Activated CD4-positive, alpha-beta T cell treated with anti-CD3 and anti-CD28 coated beads for 24 hours (primary cell): ENCODE measurements at places on chromosomes 16 and 17.

GRCh38 chr16:82629441-82630027 is 2.8 kb downstream of the CDH13 start:
- DNase-seq, result no peak

DNA sequence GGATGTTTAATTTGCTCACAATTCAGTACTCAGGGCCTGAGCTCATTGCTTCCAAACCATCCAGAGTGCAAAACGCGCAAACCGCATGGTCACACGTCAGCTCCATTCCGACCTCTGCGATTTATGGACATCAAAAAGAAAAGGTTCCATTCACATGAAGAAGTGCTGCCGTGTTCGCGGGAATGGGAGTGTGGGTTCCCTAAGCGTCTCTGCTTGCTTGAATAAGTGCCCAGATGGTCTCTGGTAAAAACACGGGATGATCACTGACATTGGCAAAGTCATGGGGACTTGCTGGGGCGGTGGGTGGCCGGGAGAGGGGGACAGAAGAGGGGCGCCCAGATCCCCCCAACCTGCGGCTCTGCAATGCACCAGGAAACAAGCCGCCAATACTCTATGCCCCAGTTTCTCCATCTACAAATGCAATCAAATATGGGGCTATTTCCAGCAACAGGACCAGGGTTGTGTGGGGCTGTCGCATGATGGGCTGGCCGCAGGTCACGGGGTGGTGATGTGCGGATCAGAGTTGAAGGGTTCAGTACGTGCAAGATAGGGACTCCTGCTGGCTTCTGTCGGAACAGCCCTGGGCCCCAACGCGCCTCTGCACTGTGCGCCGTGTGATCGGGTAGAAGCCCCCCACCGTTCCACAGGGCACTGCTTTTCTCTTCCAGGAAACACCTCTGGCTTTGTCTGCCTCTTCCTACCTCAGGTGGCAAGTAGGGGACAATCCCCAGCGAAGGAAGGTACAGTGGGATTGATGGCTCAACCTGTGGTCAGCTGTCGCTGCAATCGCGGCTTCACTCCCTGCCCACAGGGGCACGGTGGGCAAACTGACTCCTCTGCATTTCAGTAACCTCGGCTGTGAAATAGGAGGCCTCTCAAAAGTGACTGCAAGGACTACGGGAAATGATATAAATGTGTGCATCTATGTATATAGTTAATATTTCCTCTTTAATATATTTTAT is 11.2 kb downstream of the FOXF1 start:
- no peak for DNase-seq

DNA sequence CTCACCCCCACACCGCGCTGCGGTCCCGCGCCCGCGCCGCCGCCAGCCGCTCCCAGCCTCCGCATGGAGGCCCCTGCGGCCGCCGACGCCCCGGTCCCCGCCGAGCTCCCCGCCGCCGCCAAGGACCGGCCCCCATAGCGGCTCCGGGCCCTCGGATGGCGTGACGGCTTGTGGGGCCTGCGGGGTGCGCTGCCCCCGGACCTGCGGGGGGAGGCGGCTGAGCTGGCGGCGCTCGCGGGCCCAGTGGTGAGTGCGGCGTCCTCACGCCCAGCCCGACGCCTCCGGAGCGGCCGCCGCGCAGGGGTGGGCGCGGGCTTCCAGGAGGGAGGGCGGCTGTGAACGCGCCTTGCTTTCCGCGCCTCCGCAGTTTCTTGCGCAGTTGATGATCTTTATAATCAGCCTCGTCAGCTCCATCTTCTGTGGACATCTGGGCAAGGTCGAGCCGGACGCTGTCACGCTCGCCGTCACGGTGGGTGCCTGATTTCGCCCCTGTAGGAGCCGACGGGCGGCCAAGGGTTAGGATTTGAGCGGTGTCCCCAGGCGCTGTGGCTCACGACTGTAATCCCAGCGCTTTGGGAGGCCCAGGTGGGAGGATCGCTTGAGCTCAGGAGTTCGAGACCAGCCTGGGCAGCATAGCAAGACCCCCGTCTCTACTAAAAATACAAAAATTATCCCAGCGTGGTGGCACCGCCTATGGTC is 46.4 kb downstream of the SLC47A1 start:
- DNase-seq, result no peak

GRCh38 chr16:84948851-84949610 is 62.3 kb downstream of the ZDHHC7 start:
- no peak for DNase-seq

DNA sequence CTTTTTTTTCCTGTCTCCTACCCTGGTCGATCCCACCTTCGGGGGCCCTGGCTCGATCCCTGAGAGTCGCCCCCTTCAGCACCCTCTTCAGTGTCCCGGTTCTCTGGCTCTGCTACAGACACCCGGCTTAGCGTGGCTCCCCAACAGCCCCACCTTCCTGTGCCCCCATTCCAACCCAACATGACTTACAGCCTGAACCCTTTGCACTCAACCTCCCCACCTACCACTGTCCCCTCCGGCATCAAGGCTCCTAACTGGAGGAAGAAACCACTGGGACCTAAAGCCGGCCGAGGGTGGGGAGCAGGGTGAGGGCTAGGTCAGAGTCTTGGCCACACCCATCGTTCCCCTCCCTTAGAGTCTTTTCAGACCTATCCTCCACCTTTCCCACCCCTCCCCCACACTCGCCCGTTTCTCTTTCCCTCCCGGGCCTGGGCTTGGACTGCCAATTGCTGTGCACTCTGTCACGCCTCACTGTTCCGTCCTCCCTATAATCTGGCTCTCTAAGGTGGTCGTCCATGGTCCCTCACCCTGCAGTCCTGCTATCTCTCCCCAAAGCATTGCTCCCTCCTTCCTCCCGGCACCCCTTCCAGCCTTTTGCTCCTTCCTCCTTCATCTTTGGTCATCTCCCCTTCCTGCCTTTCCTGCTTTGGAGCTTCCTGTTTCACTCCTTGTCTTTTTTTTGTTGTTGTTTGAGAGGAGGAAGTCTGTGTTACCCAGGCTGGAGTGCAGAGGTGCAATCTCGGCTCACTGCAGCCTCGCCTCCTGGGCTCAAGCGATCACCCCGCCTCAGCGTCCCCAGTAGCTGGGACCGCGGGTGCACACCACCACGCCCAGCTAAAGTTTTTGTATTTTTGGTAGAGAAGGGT is 890 bp upstream of the CLDN7 start:
- DNase-seq, result no peak
